ENCODE measurements at places on chromosomes 1 and 21.

DNA sequence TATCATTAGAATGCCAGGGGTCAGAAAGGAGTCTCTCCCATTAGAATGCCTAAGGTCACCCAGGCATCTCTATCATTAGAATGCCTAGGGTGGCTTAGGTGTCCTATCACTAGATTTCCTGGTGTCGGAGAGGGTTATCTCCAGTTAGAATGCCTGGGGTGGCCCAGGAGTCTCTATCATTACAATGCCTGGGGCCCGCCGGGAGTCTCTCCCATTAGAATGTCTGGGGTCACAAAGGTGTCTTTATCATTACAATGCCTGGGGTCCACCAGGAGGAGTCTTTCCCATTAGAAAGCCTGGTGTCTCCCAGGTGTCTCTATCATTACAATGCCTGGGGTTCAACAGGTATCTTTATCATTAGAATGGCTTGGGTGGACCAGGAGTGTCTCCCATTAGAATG lies 56.2 kb downstream of the RNF187 start:
- DNase-seq: no peak

- no peak for DNase-seq
These were observed 429.4 kb upstream of the TMPRSS15 start for GRCh38 chr21:18832950-18833349.

DNA sequence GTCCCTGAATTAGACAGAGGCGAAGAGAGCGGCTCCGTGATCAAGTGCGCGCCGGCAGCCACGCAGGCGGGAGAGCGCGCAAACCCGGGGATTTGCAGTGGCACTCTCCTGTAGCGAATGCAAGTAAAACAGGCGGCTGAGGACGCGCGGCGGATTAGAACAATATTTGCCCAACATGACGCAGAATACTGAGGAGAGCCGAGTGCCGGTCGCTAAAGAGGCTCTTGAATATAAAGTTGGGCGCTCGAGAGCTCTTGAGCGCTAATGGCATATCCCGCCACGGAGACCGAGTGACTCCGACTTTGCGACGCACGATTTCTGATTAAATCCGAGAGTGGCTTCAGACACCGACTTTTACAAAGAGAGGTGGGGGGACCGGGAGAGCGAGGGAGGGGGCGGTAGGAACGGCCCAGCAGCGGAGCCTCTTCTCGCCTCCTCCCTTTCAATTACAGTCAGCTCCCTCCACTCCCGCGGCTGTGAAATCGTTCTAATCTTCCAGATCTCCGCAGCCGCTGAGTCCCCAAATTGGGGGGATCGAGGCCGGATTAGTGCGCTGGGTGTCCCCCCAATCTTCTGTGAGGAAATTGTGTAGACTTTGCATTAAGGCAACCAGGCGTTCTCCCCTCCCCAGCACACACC lies 2.3 kb downstream of the PAX7 start:
- DNase-seq: no peak

DNA sequence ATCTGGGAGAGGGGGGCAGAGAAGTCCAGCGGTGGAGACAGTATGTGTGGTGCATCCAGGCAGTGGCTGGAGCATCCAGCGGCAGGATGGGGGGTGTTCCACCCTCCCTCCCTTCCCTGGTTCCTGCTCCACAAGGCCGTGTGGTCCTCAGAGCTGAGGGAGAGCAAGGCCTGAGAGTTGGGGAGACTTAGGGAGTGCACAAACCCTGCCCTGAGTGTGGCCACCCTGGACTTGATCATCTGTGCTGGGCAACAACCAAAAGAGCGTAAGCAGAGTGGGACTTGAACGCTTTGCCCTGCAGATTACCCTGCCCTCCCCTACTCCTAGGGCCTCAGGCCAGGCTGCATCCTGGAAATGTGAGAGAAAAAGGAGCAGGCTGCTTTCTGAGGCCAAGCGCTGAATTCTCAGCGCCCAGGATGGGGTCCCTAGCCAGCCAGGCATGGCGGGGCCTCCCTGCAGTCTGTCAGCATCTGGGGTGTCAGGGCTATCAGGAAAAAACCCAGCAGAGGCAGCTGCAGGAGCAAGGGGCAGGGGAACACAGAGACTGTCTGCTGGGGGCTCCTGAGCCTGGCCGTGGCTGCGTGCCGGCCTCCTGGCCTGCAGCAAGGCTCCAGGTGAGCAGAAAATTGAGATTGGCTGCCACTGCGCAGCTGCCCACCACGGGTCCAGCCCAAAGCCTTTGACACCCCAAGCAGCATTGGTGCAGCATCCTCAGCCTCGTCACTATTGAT lies 266.2 kb downstream of the NPHP4 start:
- DNase-seq: no peak

GRCh38 chr21:15445327-15445726 lies 284.5 kb upstream of the USP25 start:
- DNase-seq: no peak

All from brain pericyte (primary cell).